ENCODE measurements at places on chromosomes 6 and 20. TPM values are rescaled to one million over a fixed set of nuclear protein-coding genes. Genes with fewer than 3 reads are reported as not detected.

ENPP1 gene
- 0.22 TPM for polyA plus RNA-seq

AURKA gene
- polyA plus RNA-seq: 10.9 TPM

DDAH2 gene
- 3.0 TPM for polyA plus RNA-seq

PACRG gene
- 0.61 TPM for polyA plus RNA-seq

ATAT1 gene
- 5.4 TPM for polyA plus RNA-seq

FKBP1C gene
- 2.9 TPM for polyA plus RNA-seq

KCNK5 gene
- polyA plus RNA-seq: not detected

C6orf58 gene
- polyA plus RNA-seq: 0.06 TPM

DNA sequence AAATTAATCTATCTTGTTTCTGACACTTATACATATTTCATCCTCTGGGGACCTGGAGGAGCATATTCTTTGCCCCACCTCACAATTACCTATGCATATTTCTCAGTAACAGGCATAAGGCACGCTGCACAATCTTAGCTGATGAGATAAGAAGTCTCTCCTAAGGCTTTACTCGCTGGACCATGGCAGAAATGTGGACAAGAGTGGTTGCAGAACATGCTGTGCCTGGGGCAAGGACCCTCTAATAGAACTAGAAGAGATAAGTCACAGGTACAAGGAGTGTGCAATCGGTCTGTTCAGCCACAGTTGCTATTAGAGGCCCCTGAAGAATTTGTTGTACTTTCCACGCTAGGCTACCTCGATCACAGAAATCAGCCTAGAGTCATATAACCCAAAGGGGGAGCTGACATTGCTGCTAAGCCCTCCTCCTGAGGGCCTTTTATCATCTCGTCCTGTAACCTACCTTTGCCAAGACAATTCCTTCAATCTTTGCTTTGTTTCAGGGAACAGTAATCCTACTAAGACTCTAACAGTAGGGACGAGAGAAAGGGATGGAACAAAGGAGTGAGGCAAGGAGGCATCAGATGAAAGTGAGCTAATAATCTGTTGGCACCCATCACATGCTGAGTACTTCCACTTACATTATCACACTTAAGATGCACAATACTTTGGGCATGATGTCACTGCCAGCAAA, 16.1 kb upstream of the DEFB129 start:
- no peak for DNase-seq

- DNase-seq: no peak
Observed at GRCh38 chr20:32672394-32672981, 1.3 kb downstream of the C20orf203 start.

DNA sequence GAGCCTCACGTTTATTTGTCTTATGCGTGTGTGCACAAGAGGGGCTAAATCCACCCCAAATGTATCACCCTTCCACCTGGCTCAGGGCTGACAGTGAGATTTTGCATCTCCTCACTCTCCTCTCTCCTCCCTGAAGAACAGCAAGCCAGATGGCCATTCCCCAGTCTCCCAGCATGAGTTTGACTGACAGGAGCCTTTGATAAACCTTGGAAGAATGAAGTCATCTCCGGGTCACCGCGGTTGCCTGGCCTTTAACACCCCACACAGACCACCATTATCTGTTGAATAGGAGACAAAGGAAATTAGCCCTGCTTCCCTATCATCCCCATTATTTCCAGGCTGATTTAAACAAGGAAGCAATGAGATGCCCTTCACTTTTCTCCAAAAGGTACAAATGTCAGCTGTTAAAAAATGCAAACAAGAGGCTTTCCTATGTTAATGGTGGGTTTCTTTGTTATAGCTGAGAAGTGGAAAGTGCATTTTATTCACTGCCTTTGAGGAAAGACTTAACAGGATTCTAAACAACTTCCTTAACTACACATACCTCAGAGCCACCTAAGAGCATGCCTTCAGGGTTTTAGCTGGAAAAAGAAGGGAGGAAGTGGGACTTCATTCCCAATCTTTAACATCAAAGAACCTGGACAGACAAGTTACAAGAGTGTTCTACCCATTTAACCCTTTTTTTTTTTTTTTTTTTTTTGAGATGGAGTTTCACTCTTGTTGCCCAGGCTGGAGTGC, 524.8 kb upstream of the ID4 start:
- no peak for DNase-seq

Data from keratinocyte (primary cell).